Stimulated activated naive CD4-positive, alpha-beta T cell (primary cell): ENCODE measurements at places on chromosomes 7 and 10.

- no peak for DNase-seq
Observed at GRCh38 chr7:138129551-138130165, 53.4 kb downstream of the AKR1D1 start.

DNA sequence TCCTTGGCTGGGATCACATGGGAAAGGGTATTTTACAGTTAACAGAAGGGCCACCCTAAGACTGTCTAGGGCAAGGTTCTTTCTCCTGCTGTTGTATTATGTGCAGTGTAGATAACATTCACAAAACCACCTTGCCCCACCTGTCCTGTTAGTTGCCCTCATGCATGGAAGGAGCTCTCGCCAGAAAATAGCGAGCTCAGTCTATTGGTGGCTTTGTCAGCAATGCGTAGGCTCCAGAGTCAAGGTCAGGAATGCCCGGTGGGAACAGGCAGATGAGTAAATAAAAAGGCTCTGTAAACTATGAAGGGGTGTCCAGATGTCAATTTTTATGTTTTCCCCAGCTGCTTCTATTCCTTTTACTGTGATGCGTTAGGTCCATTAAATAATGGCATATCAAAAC, 107.1 kb upstream of the WDR11 start:
- no peak for DNase-seq

- no peak for DNase-seq
Observed at GRCh38 chr10:86137561-86137960, 229.0 kb downstream of the GRID1 start.

- no peak for DNase-seq
Observed at GRCh38 chr10:89534826-89535166, 598 bp downstream of the SLC16A12 start.

- no peak for DNase-seq
Observed at GRCh38 chr10:21926358-21926925, 77.1 kb downstream of the DNAJC1 start.

- no peak for DNase-seq
Observed at GRCh38 chr10:34116220-34116641, 698.9 kb downstream of the PARD3 start.

DNA sequence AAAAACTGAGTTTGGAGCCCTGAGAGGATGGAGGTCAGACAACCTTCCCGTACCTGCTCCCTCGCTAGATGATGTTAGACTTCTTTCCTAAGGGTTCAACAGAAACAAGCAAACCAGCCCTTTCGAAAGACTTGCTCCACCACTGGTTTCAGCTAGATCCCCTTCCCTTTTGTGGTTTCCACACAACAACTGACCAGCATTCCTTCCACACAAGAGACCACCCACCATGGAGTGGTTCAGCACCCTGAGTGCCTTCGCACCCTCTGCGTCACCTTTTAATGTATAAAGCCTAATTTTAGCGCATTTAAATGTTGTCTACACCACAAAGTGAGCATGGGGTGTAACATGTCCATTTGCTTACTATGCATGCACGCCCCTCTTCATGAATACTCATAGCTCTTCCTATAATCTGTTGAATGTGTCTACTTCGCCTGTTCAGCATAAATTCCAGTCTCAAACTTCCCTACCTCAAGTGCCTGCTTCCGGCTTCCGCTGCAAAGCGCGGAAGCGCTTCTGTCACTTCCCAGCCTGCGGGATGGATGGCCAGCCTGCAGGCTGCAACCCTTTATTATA, 69.0 kb downstream of the TACC2 start:
- no peak for DNase-seq

- no peak for DNase-seq
Observed at GRCh38 chr7:29354340-29354739, 159.8 kb downstream of the CHN2 start.

DNA sequence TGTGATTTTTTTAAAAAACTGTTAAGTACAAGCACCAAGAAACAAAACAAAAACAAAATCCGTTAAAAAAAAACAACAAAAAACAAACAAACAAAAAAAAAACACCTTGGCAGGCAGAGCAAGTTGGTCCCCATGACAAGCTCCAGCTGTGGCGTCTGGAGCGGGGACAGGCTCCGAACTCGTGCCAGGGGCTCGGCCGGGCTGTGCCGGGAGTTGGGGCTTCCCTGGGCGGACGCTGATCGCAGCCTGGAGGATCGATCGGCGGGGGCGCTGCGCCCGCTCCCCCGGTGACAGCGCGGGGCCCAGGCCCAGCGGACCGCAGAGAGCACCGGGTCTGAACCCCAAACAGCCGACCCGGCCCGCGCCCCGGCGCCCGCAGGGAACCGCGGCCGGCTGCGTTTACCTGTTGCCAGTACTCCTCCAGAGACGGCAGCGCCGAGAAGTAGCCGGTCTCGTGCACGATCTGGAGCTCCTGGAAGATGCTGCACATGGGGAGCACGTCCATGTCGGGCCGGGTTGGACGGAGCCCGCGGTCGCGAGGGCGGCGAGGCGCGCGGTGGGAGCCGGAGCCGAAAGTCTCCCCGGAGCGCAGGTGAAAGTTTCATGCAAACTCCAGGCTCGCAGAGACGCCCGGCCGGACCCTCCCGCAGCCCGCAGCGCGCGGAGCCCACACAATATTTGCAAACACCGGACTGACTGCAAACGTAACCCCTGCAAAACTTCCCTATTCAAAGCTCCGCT, at the start of gene KLF6:
TSS of gene KLF6 (minus strand) at position 700 of the 741 bp plus-strand sequence. CDS start at position 505, 195 bp downstream.
- DNase-seq, result peak; percentile 67

DNA sequence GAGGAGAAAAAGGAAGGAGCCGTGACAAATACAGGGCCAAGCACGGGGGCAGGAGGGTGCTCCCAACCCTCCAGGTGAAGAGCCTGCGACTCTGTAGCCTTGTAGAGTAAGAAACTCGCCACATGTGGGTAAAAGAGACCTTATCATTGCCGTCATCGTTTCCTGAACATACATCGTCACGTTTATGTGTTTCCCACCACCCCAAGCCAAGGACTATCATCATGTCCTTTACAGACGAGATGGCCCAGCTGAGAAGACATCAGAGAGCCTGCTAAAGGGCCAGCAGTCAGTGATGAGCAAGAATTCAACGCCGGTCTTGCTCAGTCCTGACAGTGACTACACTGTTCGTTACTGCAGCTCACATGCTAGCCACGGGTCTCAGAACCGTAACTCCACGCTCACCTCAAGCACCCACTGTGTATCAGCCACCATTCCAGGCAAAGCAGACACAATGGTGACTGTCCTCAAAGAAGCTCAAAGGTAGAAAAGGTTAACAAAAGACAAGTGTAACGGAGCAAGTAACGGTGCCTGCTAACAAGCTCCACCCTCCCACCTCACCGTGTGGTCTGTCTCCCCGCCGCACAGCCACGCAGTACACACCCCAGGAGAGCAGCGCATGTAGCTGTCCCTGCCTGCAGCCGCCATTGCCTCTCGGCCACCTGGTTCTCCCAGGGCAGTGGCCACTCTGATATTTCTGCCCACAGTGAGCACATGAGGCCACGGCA, 147.8 kb downstream of the MAD1L1 start:
- no peak for DNase-seq

GRCh38 chr10:20601941-20602461, 295.1 kb downstream of the NEBL start:
- no peak for DNase-seq

DNA sequence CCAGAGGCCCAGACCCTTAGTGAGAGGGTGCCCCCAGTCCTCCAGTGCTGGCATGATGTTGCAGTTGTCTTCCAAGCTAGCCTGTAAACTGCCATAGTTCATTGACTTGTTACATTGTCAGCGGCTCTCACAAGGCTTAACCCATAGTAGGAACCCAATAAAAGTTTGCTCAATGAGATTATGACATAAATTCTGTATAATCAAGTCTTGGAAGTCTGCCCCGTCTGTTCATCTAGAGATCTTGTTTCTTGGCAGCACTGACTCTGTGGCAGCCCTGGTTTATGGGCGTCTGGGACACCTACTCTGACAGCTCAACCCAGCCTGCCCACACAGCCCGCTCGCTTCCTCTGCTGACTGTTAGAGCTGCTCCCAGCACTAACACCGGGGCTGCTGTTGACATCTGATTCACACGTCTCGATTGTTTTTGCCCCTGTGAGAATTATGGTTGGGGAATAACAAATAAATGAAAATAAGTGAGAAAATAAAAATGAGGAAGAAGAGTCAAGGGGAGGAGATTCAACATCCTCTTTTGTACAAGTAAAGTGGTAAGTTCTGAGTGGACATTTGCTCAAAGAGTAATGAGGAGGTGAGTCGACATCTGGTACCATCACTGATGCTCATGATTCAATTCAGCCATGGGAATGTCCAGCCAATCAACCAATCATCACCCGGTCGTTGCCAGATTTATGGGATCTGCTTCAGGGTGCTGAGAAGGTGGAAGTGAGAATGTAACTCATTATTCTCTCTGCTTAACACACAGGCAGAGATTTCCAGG, 160.8 kb downstream of the SPAG6 start:
- no peak for DNase-seq

GRCh38 chr10:133420579-133420978, 3.8 kb downstream of the SPRN start:
- DNase-seq, result no peak

GRCh38 chr10:49157229-49157628, 23.4 kb upstream of the FAM170B start:
- no peak for DNase-seq

DNA sequence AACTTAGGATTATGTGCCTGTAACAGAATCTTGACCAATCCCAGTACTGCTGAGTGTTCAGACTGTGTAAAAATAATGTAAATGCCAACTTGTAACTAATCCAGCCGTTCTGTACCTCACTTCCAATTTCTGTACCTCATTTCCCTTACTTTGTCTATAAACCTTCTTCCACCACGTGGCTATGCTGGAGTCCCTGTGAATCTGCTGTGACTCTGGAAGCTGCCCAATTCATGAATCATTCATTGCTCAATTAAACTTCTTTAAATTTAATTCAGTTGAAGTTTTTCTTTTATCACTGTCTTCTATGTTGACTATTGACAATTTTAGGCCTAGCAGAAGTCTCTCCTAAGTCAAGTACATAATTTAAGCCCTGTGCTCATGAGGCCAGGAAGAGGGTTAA, 215.3 kb upstream of the RHOBTB1 start:
- no peak for DNase-seq

DNA sequence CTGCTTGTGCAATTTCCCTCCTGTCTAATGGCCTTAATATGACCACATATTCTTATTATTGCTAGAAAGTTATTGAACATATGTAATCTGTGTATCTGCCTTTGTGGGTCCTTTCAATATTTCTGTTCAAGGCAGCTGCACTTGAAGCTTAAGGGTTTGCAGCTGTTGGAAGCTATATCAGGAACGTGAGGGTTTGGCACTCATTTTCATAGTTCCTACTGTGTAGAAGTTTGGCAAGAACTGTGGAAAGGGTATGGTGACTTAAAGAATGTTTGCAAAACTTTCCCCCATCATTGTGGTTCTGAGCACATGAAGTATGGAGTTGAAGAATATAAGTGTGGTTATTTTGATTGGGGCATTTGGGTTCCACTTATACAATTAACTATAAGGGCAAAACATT, 144.7 kb upstream of the SEMA3A start:
- no peak for DNase-seq

- no peak for DNase-seq
Observed at GRCh38 chr10:16292366-16292765, 144.4 kb upstream of the PTER start.

GRCh38 chr10:133456041-133456951, 2.6 kb downstream of the SCART1 start:
- DNase-seq, result no peak

GRCh38 chr7:111920329-111920728, 285.9 kb downstream of the DOCK4 start:
- no peak for DNase-seq

DNA sequence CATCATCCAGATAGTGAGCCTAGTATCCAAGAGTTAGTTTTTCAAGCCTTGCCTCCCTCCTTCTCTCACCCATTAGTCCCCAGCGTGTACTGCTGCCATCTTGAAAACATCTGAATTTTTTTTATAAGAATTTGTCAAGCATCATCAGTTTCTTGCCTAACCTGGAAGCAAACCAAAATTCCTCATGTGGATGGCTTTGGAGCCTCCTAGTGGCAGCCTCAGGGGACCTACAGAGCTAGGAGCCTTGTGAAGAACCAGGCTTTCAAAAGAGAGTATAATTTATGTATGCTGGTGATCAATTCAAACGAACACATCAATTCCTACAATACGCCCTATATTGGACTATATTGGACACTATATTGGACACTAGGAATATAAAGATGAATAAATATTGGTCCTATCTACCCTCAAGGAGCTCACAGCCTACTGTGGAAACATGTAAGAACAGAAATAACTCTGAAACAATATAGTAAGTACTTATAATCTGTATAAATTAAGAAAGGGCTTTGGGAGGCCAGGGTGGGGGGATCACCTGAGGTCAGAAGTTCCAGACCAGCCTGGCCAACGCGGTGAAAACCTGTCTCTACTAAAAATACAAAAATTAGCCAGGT, 63.4 kb downstream of the HPSE2 start:
- no peak for DNase-seq

DNA sequence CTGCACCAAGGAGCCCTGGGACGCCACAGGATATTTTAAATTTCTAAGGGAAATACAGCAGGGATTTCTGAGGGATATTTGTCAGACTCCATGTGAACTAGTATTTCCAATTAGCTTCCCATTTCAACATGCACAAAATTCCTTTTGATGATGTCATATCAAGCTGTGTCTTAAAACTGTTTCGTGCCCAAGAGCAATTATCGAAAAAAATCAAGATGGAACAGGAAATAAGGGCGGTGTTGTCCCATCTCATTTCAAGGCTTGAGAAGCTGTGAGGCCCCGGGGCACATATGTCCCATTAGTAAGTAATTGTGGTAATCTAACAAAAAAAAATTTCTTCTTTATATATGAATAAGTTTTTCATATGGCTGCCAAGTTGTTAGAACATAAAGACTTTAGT, 47.4 kb downstream of the PPP1R17 start:
- no peak for DNase-seq

DNA sequence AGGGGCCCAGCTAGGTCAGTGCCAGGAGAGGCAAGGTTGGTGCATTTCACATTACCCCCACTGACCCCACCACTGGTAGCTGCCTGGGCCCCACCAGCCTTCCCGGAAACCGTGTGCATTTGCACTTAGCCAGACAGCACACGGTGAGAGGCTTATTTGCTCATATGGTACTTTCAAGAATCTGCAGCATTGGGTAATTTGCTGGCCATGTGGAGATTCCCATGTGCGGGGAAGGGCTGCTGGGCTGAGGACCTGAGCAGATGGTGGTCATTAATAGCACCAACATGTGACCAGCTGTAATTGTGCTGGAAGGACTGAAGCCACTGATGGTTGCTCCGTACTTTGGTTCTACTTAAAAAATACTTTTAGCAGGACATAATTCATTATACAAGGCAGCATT, 323.8 kb downstream of the DPP6 start:
- no peak for DNase-seq

GRCh38 chr7:55303220-55303619, 61.9 kb upstream of the LANCL2 start:
- no peak for DNase-seq

GRCh38 chr10:90313576-90314325, 544.1 kb downstream of the HTR7 start:
- DNase-seq, result no peak

DNA sequence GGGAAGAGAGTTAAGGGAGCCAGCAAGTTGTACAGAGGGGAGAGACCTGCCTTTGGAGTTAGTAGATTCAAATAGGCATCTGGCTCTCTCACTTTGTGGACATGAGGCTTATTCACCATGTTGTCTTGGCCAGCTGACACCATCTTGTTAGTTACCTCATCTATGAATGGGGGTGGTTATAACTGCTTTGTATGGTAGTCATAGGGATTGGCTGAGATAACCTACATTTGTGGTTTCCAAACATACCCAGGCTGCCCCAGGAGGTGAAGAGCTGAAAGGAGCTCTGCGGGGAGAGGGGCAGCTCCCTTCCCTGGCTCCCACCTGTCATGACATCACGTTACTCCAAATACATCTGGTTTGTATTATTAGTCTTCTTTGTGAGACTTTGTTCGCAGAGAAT, 393.3 kb upstream of the AUTS2 start:
- DNase-seq, result no peak

- DNase-seq, result no peak
Observed at GRCh38 chr7:92260248-92260781, 14.5 kb downstream of the ANKIB1 start.
